ENCODE measurements at places on chromosomes 5 and 9.

DNA sequence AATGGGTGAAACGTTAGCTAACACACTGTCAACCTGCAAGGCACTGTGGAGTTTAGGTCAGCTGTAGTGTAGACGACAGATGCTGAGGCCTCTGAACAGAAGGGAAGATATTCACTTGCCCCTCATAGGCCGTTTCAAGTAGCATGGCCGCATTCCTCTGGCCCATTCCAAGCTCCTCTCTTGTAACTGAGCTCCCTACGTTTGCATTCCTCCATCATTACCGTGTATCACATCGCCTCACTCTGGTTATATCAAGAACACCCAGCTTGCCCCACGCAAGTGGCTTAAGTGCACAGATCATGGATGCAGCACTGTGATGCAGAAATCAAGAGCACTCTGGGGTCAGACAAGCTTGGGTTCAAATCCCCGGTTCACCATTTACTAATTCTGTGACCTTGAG, 43.3 kb downstream of the PRELID2 start:
- DNase-seq: peak; percentile 20

DNA sequence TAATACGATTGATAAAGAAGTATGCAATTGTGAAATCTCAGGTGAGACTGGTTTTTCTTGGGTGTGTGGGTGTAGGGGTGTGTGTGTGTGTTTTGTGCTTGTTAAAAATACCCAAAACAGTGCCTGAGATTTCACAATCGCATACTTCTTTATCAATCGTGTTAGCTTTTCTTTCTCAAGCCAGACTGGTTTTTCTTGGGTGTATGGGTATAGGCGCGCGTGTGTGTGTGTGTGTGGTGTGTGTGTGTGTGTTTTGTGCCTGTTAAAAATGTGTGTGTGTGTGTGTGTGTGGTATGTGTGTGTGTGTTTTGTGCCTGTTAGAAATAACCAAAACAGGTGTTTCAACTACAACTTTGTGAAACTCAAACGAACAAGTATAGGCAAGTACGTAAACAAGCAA, 53.7 kb downstream of the CERT1 start:
- DNase-seq: no peak

GRCh38 chr9:115004545-115004944, 74.2 kb upstream of the TNFSF8 start:
- DNase-seq: no peak

GRCh38 chr9:107989544-107989943, 500.0 kb upstream of the KLF4 start:
- DNase-seq: no peak

DNA sequence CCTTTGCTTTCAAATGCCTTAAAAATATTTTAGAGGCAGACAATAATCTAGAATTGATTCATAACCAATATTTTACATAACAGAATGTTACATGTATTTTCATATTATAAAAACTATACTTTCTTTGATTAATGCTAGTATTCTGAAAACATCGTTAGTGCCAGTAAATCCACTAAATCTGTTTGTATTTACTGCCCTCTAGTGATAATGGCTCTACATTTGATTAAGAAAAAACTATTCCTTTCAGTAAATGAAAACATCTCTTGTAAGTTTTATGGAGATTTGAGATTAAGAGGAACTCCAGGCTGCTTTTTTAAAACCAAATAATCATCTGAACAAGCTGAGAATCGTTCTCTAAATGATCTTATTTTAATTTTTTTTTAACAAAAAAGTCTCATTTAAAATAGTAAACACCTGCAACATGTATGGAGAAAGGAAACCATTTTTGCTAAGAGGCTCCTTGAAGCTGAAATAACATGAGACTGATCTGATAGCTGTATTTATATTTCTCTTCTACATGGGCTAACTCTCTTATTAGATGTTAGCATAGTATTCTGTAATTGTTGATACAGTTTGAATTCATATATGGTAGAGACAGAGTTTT, 424.7 kb downstream of the RAB3C start:
- DNase-seq: peak; percentile 14

- no peak for DNase-seq
These were observed 246.9 kb upstream of the GAS1 start for GRCh38 chr9:87193925-87194868.

Measured in iPS-NIHi11 (cell line).